Esophagus squamous epithelium (tissue), 5 donors: ENCODE measurements at places on chromosomes 1 and 21.

- no peak for DNase-seq
These were observed 62.5 kb upstream of the PTGFRN start for GRCh38 chr1:116847190-116847589.

GRCh38 chr1:77350012-77350770 is 68.4 kb downstream of the AK5 start:
- no peak for DNase-seq

GRCh38 chr1:80427881-80428280 is 1372.9 kb upstream of the ADGRL2 start:
- DNase-seq: no peak

GRCh38 chr1:176938375-176938774 is 226.1 kb downstream of the ASTN1 start:
- DNase-seq: no peak

GRCh38 chr1:153361480-153362109 is 3.9 kb downstream of the S100A9 start:
- no peak for DNase-seq

DNA sequence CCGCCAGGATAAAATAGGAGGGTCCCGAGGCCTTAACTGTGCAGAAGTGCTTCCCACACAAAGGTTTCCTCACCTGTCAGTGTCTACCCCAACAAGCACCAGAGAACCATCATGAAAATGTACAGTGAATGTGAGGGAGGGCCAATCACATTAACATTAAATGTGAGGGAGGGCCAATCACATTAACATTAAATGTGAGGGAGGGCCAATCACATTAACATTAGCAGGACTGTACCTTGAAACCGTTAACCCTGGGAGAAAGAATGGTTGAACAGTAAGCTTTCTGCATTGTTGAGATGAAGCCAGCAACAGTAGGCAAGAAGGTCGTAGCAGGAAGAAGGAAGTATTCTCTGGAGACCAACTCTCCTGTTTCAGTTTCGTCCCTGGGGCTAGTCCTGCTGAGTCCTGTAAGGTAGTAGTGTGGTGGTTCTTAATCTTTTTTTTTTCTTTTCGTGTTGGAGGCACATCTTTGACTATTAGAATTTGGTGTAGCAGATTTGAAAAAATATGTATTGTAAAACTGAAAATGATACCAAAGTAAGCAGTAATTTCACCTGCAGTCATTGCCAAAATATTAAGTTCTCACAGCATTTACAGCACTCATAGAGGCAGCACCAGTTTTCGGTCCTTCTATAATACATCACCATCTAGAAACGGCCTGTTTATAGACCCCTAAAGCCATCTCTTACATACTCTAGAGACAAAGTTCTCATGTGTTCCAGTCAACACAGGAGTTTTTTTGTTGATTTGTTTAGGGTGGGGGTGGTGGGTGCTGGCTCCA is 98.6 kb upstream of the PPP2R5A start:
- no peak for DNase-seq

DNA sequence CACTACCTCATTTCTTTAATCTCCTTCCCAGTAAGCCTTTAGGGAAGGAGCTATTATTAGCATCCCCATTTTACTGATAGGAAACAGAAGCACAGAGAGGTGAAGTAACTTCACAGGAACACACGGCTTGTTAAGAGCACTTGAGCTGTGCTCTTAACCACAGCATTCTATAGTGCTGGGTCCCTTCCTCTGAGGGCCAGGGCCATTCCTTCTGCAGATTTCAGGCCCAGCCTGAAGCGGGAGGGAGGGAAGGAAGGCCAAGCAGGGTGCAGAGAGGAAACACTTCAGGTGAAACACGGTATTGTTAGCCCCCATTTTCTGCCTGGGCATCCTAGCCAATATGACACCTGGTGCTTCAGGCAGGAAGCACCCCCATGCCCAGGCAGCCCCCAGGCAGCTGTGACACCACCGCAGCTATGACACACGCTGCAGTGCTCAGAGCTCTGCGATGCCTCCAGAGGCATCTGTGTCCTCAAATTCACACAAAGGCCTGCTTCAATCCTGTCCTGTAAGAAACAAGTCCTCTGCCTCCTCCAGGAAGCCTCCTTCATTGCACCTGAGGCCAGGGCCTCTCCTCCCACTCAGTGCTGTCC is 4.5 kb upstream of the EXTL1 start:
- DNase-seq: no peak

GRCh38 chr1:39952359-39953110 is 2.4 kb upstream of the MFSD2A start:
- DNase-seq: no peak

DNA sequence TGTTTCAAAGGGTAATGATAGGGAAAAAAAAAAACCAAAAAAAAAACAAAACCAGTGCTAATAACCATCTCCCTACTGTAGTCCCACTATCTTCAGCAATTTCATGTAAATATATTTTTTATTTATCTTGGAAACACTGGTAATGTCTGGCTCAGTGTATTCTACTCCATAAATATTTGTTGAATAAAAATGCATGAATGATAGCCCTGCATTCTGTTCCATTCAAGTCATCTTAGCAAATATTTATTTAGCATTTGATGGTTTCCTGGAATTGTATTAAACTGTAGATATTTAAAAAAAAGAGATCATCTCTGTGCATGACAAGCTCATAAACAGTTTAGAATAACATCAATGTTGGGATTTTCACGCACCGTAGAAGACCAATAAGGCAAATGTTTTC is 24.2 kb downstream of the IL23R start:
- DNase-seq: no peak

GRCh38 chr1:68140536-68140935 is 90.1 kb upstream of the DIRAS3 start:
- no peak for DNase-seq

GRCh38 chr1:20998826-20999225 is 177.9 kb downstream of the EIF4G3 start:
- no peak for DNase-seq

DNA sequence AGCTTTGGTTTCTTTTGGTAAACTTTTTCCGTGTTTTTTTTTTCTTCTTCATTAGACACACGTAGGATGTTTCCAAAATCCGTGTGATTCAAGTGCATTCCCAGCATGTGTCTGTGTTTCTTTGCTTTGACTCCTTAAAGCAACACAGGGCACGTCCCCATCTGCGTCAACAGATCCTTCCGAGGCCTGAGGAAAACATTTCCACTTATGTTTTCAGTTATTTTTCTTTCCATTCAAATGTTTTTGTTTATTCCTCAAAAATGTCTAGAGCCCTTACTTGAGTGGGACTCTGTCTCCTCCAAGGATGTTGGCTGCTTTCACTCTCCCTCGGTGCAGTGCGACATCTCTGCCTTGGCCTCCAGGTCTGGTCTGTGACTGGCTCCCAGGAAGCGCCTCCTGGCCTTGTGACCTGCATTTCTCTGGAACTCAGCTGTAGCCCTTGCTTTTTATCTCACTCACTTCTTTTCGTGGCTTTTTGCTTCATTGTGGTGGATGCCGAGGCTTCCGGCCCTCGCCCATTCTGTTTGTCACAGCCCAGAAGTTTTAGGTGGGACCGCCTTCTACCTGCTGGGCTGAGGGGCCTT is 31.3 kb upstream of the SLC19A1 start:
- DNase-seq: no peak

DNA sequence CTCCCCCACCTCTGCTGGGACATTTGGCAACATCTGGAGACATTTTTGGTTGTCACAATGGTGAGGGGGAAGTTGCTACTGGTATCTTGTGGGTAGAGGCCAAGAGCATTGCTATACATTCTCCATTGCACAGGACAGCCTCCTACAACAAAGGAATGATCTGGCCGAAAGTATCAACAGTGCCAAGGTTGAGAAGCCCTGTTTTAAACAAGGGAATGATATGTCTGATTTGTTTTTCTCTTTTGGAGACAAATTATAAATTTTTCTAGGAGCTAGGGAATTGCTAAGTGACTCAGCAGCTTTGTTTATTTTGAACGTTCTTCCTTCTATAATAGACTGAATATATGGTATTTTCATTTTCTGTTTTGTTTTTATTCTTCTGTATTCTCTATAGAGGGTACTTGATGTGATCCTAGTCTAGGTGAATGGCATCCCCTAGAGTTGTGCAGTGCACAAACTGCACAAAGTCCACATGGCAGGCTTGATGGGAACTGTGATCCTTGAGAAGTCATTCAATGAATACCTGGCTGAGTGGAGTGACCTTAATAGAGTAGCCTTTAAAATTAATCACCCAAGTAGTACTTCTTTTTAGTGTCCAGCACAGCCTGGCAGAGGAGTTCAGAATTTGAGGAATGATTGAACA is 288.6 kb upstream of the USP24 start:
- no peak for DNase-seq

DNA sequence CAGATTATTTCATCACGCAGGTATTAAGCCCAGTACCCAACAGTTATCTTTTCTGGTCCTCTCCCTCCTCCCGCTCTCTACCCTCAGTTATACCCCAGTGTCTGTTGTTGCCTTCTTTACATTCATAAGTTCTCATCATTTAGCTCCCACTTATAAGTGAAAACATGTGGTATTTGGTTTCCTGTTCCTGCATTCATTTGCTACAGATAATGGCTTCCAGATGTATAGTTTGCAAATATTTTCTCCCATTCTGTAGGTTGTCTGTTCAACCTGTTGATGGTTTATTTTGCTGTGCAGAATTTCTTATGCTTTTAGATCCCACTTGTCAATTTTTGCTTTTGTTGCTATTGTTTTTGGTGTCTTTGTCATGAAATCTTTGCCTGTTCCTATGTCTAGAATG is 21.1 kb upstream of the KCNH1 start:
- no peak for DNase-seq
